Nephron progenitor cell (in vitro differentiated cells): ENCODE measurements at places on chromosomes 16 and 17.

DNA sequence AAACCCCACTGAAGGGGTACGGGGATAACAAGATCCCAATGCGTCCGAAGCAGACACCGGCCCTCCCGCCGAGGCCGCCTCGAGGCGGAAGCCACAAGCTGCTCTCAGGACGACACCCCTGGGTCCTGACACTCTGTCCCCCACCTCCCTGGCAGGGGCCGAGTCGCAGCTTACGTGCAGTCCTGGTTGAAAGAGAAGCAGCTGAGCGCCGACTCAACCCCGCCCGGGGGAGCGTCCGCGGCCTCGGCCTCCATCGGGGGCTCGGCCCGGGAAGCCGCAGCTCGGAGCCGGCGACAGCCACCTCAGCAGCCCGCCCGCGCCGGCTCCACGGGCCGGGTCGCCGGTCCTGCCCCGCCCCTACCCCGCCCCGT lies at the start of gene WIPI1:
Gene WIPI1, minus strand, starts transcription at position 329 of the 371 bp plus-strand sequence. Its CDS starts 75 bp downstream, at position 254.
- no peak for DNase-seq

DNA sequence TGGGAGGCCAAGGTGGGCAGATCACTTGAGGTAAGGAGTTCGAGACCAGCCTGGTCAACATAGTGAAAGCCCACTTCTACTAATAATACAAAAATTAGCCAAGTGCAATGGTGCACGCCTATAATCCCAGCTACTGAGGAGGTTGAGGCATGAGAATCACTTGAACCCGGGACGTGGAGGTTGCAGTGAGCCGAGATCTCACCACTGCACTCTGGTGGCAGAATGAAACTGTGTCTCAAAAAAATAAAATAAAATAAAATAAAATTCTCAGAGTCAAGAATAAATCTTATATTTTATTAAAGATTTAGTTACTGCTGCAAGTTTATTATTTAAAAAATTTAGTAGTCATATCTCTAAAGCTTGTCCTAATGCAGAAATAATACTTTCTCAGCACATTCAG lies 29.7 kb downstream of the ARL4D start:
- no peak for DNase-seq

GRCh38 chr16:69329369-69330285 lies 761 bp downstream of the PDF start:
- peak; percentile 50 for DNase-seq

DNA sequence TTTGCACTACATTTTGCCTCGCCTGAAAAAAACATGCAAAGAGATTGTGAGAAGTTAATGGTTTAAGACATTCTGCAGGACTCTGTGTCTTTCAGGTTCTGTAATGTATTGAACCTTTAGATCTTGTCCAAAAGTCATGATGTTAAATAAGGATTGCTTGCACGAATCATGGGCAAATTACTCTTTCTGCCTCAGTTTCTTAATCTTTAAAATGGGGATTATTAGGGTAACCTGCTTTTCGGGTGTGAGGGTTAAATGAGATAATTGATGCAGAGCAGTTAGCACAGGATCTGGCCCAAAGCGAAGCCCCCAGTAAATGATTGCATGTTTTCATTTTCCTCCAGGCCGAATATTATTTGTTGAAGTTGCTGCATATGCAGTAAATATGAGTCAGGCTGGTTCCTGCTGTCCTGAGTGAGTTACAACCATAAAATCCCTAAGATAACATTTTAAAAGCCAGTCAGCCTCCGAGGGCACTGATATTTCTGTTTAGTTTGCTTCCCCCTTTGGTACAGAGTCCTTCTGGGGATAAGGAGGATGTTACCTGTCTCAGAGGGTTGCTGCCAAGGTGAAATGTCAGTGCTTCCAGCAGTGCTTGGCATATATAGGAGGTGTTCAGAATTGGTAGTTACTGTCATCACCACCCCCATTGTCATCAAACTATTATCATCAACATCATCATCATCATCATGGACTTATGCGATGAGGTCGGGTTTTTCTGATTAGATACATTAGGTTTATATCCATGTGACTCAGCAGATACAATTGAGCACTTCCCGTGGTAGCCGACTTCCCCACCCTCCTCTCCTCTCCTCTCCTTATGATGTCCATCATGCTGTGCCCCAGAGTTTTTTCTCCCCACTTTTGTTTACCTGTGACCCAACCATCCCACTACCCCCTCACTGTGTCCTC lies 20.6 kb upstream of the ARHGAP17 start:
- DNase-seq = no peak

- DNase-seq = peak; percentile 71
These were observed 4.3 kb downstream of the CAMKK1 start for GRCh38 chr17:3888343-3889171.

DNA sequence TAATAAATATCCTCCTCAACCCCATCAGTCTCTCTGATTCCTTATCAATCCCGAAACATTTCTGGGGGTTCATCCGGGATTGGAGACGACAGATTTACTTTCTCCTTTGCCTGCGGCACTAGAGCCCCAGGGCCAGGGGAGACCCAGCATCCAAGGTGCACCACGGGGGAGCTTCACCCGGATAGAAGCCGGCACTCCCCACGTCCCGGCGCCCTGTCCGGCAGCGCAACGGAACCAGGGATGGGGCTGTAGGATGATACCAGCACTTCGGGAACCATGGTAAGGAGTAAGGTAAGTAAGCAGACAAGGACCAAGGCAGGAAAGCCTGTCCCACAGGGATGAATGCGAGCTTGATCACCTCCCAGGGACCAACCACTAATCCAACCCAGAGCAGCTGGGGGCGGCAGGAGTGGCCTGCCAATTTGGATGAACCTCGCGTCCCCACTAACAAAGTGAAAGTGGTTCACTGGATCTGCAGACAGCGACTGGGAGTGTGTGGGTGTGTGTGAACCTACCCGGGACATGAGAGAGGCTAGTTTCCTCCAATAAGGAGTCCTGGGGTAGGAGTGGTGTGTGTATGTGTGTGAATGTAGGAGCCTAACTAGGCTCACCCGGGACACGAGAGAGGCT lies 11.9 kb downstream of the POLR3K start:
- no peak for DNase-seq

- DNase-seq = no peak
These were observed 75.1 kb downstream of the ZNF778 start for GRCh38 chr16:89292443-89293078.

GRCh38 chr16:85364323-85365040 lies 248.6 kb upstream of the GSE1 start:
- DNase-seq = no peak

- DNase-seq = peak; percentile 39
These were observed 23.2 kb downstream of the ITGB3 start for GRCh38 chr17:47276868-47277267.

GRCh38 chr17:49114703-49115102 lies 17.9 kb upstream of the B4GALNT2 start:
- no peak for DNase-seq

DNA sequence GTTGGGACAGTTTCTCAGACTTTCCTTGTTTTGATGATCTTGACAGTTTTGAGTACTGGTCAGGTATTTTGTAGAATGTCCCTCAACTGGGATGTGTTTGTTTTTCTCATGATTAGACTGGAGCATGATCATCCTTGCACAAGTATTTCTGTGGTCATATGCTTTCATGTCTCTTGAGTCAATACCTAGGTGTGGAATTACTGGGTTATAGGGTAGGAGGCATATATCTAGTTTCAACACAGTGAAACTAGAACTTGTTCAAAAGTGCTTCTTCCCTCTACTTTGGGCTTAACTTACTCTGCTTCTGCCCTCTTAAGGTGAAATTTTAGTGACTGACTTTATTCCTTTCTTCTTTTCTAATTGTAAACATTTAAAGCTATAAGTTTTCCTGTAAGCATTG lies 30.1 kb downstream of the IKZF3 start:
- DNase-seq = no peak

- DNase-seq = no peak
These were observed 9.1 kb upstream of the CRYBA1 start for GRCh38 chr17:29237476-29238132.

DNA sequence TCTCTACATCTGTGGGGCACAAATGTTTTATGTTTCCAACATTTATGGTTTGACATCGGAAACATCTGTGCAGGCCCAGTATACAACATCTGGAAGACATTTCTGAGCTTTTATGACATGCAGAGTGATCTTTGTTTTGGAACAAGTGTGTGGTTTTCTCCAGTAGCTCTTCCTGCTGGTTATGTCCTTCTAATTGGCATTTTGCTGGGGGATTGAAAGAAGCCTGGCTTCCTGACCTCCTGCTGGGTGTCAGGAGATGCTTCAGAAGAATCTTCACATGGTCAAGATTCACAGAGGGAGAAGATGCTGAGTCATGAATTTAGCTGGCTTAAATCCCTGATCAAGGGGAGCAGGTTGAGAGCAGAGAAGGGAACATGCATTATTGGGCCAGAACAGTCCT lies 279.5 kb upstream of the MYOCD start:
- DNase-seq = no peak

- no peak for DNase-seq
These were observed 55.1 kb downstream of the KSR1 start for GRCh38 chr17:27511168-27511883.
